ENCODE measurements at places on chromosomes 1 and 21.
A peak's percentile ranks its signal among the peaks of the same experiment; 100 is the strongest.

GRCh38 chr1:24437631-24438396 lies 22.2 kb downstream of the NIPAL3 start:
- DNase-seq = peak; percentile 66

DNA sequence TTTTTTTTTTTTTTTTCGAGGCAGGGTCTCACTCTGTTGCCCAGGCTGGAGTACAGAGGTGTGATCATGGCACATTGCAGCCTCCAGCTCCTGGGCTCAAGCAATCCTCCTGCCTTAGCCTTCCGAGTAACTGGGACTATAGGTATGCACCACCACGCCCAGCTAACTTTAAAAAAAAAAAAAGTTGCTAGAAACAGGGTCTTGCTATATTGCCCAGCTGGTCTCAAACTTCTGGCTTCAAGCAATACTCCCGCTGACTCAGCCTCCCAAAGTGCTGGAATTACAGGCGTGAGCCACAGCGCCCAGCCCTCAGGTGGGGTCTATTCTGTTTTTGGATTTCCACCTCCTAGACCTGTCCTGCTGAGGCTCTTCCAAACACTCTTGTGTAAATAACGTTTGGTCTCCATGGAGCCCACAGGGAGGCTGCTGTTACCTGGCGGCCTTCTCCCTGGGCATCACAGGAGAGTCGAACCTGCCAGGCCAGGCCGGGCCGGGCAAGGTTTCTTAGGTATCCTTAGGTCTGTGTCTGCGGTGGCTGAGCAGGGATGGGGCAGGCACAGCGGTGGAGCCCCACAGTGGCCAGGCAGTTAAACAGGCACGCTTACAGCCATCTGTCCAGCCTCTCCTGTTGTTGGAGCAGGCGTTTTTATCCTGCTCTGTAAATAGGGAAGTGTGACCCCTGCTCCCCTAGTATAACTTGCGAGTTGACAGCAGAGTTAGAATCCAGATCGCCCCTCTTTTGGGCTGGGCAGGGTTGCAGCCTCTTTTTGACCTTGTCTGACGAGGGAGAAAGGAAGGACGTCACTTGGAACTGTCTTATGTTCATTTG lies 18.8 kb downstream of the PLEKHM2 start:
- DNase-seq = peak; percentile 37

DNA sequence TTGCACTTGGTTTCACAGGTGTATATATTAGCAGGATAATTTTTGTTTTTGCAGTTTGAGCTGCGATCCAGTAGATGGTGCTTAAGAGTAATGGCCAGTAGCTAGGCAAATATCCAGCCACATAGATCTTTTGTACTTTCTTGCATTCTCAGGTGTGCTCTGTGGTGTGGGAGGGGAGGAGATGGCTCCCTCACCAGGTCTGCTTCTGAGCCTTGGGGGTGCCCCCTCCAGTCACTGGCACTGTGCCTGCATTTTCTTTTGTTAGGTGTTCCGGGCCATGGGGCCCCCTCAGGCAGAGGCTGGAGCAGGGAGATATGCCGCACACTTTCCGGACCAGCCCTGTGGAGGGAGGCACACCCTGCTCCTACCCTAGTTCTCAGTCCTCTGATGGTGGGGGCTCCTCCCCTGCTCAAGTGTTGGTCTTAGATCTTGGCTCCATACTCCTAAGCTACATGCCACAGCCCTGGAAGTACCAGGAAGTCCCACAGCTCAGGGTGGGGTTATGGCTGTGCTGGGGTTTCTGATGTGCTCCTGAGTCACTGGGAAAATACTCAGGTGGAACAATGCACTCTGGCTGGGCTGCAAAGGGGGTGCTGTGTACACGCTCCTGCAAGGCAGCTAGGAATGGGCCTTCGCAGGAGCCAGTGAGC lies 197.6 kb upstream of the DMRTA2 start:
- no peak for DNase-seq

- DNase-seq = no peak
Observed at GRCh38 chr1:153396461-153396860, 5.6 kb upstream of the S100A8 start.

GRCh38 chr1:242139442-242139841 lies 140.5 kb upstream of the MAP1LC3C start:
- no peak for DNase-seq

DNA sequence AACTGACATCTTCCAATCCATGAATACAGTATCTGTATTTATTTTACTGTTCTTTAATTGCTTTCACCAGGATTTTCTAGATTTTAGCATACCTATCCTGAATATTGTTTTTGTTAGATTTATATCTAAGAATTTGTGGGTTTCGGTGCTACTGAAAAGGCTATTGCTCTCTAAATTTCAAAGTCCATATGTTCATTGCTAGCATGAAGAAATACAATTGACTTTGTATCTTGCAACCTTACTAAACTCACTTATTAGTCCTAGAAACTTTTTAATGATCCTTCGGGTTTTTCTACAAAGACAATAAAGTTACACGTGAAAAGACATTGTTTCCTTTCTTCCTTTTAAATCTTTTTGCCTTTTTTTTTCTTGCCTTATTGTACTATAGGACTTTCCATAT lies 12.9 kb upstream of the HIVEP3 start:
- DNase-seq = no peak

DNA sequence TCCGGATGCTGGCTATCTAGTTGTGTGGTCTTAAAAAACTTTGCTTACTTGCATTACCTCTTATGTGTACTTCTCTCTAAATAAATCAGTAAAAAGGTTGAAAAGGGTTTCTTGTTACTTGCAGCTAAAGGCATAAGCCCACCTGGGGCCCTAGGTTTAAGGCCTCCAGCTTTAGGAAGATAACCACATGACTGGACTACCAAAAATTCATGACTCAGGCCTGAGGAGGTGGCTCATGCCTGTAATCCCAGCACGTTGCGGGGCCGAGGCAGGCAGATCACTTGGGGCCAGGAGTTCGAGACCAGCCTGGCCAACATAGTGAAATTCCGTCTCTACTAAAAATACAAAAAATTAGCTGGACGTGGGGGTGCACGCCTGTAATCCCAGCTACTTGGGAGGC lies 142.9 kb downstream of the APP start:
- DNase-seq = no peak

DNA sequence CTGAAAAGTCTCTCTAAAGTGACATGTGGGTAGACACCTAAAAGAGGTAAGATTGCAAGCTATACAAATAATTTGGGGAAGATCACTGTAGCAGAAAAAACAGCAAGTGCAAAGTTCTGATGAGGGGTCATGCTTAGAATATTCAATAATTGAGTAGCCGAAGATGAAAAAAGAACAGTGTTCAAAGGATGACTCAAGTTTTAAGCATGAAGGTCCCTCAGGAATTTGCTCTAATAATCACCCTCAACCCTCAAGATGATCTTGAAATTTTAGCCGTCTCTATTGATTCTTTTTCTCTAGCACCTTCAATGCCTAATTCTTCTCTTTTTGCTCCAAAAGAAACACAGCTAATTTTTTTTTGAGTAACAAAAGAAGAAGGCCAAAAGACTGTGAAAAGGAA lies 190.6 kb upstream of the ZNHIT6 start:
- no peak for DNase-seq

DNA sequence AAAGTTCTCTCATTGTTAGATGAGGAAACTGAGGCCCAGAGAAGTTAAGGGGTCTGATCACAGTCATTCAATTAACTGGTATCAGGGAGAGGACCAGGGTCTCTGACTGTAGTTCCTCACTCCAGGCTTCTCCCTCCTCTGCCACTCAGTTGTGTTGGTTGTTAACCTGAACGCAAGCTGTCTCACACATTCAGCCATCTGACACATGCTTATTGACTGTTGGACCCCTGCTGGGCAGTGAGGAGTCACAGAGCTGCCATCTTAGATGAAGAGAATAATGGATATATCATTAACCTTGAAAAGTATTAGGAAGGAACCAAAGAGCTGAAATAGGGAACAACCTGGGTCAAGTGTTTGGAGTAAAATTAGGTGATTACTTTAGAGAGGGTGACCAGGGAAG lies 194.8 kb downstream of the ZZZ3 start:
- DNase-seq = no peak

DNA sequence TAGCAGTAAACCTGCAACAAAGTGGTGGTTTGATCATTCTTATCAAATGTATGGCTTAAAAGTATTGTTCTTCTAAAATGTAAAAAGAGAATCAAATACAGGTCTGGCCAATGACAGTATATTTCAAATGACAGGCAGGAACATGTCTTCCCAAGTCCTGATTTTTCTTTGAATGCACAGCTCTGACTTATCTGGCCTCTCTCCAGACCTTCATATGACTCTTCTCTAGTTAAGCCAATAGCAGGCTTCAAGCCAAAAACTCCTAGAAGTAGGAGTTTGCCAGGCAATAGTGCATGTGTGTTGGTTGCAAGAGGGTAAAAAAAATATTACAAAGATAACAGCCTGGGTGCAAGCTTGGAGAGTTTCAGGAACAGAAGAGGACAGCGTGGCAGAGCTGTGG lies 345.5 kb downstream of the SMYD3 start:
- no peak for DNase-seq

Measured in cerebellar cortex (tissue), 1 donor.